Skin of body (tissue), 3 donors: ENCODE measurements at places on chromosomes 4 and X. TPM values are rescaled to one million over a fixed set of nuclear protein-coding genes. Genes with fewer than 3 reads are reported as not detected.

The RIPPLY1 gene
- not detected for total RNA-seq

The PPEF2 gene
- 0.10 TPM for total RNA-seq

The SLC49A3 gene
- 3.2 TPM for total RNA-seq

The TMPRSS11D gene
- total RNA-seq = 0.79 TPM

The CLCN5 gene
- 18.9 TPM for total RNA-seq

The DMP1 gene
- total RNA-seq = not detected

The TREX2 gene
- 6.1 TPM for total RNA-seq

The PDE6B gene
- 5.5 TPM for total RNA-seq

The PCDH7 gene
- 42.6 TPM for total RNA-seq

The CPZ gene
- 14.1 TPM for total RNA-seq

The DDX60 gene
- total RNA-seq = 15.0 TPM

The PRR32 gene
- total RNA-seq = 3.5 TPM

The TMEM150C gene
- 11.6 TPM for total RNA-seq

The EDA2R gene
- total RNA-seq = 0.99 TPM

The CENPVL3 gene
- not detected for total RNA-seq
